ENCODE measurements at places on chromosomes 1 and 21. TPM values are rescaled to one million over a fixed set of nuclear protein-coding genes. Genes with fewer than 3 reads are reported as not detected.

DNA sequence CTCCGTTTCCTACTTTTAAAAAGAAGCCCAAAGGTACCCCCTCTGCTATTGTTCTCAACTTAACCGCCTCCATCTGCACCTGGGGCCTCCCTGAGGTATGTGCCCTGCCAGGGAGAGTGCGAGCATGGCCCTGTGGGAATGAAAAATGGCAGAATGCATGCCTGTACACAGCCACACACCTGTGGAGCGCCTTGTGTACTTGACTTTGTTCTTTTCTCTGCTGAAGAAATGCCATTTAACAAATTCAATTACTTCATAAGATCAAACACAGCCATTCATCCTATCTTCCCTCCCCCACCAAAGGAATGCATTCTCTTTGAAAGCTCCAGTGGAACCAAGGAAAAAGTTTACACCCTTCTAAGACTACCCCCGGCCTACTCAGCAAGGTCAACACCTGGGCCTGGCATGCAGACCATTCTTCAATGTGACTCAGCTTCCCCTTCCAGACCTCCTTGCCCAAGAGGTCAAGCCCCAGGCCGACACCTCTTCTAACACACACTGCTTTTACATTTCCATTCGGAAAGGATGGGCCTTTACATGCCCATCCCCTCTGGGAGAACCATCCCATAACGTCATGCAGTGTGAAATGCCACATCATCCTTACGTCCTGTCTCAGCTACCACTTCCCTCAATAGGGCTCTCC is 123.7 kb downstream of the SMYD2 start:
- H3K27ac ChIP-seq = no peak overlapping the region
- DNase-seq = no peak

OR2T35 gene
- total RNA-seq = not detected

GFI1 gene
- total RNA-seq = 0.25 TPM

KPRP gene
- not detected for total RNA-seq

FCMR gene
- total RNA-seq = 3.3 TPM
